Activated naive CD4-positive, alpha-beta T cell treated with anti-CD3 and anti-CD28 coated beads, Interleukin-2, amount 50 U/mL, for 16 hours (primary cell): ENCODE measurements at places on chromosomes 16 and 17.
A peak's percentile ranks its signal among the peaks of the same experiment; 100 is the strongest.

GRCh38 chr16:24189941-24190340, 66.2 kb upstream of the CACNG3 start:
- DNase-seq: no peak

DNA sequence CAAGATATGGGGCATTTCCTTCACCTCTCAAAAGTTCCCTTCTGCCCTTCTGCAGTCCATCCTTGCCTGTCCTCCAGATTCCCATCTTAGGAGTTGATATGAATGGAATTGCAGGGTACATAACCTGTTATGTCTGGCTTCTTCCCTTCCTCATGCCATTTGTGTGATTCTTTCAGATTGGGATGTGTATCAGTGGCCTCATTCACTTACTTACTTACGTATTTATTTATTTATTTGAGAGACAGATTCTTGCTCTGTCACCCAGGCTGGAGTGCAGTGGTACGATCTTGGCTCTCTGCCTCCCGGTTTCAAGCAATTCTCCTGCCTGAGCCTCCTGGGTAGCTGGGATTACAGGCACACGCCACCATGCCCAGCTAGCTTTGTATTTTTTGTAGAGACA, 6.2 kb upstream of the TMEM94 start:
- DNase-seq: no peak

GRCh38 chr17:29838961-29839360, 91.1 kb downstream of the SSH2 start:
- no peak for DNase-seq

DNA sequence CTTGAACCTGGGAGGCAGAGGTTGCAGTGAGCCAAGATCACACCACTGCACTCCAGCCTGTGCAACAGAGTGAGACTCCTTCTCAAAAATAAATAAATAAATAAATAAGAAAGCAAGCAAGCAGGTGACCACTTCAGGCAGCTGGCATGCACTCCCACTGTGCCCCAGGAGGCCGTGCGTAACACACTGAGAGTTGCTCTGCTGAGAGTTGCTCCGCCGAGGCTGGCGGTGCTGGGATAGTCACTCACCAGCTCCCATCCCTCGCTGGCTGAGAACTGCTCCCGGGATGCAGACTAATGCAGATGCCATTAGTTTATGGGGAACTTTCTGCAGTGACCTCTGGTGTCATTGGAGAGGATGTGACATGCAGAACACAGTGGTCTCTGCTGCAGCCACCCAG, 105.7 kb upstream of the PLCG2 start:
- DNase-seq: no peak

- no peak for DNase-seq
Observed at GRCh38 chr16:14640538-14640937, 7.8 kb downstream of the BFAR start.

- peak; percentile 8 for DNase-seq
Observed at GRCh38 chr17:146983-147761, 9.8 kb downstream of the SCGB1C2 start.

- no peak for DNase-seq
Observed at GRCh38 chr17:70813355-70813930, 644.1 kb downstream of the KCNJ2 start.

- DNase-seq: no peak
Observed at GRCh38 chr16:6732166-6732565, 600.5 kb upstream of the RBFOX1 start.

DNA sequence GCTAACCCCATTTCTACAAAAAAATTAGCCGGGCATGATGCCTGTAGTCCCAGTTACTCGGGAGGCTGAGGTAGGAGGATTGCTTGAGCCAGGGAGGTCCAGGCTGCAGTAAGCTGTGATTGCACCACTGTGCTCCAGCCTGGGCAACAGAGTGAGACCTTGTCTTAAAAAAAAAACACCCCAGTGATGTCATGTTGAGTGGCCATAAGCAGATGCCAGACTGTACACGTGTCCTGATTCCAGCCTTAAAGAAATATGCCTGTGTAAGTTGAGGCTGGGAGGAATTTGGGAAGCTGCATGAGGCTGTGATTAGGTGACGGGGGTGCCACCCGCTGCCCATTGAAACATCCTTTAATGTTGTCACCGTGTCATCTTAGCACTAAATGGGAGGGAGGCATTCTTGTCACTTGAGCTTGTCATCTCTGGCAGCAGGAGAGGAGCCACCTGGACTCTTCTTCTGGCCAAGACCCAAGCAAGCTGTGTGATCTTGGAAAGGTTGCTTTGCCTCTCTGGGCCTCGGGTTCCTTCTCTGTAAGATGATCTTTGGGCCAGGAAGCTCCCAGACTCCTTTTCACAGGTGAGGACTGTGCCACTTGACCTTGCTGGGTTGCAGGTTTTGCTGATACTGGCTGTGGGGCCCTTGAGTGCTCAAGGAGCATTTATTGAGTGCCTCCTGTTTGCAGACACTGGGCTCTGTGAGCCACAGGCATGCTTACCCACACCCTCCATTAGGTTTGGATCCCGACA, 98.3 kb upstream of the CIBAR2 start:
- DNase-seq: no peak

GRCh38 chr16:14098081-14098480, 27.0 kb downstream of the MRTFB start:
- no peak for DNase-seq

DNA sequence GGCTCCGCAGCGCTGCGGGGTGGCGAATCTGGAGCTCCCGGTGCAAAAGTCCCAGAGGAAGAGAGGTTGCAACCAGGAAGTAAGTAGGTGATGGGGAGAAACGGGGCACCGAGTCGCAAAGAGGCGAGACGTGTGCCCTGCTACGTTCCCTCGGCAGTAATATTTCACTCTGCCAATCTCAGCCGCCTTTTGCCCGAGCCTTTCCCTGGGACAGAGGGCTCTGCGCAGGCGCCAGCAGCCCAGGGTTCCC, at the start of gene NR1D1:
NR1D1 (minus strand) TSS at position 171 of the 250 bp plus-strand sequence. CDS start 495 bp downstream, outside the sequence.
- DNase-seq: no peak

DNA sequence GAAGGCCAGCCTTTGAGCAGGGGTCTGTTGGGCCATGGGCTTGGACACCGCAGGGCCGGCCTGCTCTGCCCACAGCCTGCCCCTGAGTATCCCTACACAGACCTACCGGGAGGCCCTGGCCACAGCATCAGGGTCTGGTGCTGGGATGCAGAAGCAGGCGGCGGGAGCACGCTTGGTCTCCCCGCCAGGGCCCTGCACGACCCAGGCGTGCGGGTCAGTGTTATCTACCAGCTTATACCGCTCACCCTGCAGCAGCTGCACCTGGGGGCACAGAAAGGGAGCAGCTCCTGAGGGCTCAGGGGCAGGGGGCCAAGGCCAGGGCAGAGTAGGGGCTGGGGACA, 8.8 kb downstream of the EVPL start:
- DNase-seq: no peak

DNA sequence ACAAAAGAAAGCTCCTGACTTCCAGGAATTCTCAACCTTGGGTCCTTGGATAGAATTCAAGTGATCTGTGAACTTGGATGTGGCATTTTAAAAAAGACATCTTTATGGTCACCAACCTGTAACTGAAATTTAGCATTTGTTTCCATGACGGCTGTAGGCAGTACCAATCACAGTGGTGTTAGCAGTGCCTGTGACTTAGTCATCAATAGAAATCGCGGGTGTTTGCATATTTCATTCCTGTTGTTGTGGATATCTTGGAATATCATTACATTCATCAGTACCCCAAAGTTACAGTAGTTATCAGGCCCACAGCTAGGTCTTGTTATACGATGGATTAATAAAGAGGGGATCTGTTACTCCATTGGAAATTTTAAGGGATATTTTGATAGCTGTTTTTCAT, 81.6 kb downstream of the CMIP start:
- DNase-seq: no peak

- no peak for DNase-seq
Observed at GRCh38 chr17:31888124-31888523, 13.4 kb downstream of the UTP6 start.

DNA sequence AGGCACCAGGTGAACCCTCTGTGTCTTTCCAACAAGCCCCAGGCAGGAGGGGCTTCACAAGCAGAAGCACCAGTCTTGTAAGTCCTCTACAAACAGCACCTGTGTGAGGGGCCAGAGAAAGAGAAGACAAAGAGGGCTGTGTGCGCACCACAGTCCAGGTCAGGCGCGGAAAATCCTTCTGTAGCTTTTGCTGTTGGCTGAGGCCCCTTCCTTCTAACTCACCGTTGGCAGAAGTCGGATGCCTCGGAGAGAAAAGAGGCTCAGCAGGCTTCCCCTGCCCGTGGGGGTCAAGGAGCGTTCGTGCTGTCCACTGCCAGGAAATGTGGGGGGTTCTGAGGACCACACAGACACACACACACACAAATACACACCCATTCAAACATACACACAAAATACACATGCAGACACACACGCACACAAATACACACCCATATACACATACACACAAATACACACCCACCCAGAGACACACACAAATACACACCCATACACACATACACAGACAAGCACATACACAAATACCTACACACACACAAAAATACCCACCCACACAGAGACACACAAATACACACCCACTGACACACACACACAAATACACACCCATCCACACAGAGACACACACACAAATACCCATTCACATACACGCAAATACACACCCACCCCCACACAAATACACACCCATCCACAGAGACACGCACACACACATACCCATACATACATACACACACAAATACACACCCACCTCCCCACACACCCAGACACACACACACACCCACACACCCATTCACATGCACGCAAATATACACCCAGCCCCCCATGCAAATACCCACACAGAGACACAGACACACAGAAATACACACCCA, 6.8 kb downstream of the ZG16B start:
- no peak for DNase-seq

DNA sequence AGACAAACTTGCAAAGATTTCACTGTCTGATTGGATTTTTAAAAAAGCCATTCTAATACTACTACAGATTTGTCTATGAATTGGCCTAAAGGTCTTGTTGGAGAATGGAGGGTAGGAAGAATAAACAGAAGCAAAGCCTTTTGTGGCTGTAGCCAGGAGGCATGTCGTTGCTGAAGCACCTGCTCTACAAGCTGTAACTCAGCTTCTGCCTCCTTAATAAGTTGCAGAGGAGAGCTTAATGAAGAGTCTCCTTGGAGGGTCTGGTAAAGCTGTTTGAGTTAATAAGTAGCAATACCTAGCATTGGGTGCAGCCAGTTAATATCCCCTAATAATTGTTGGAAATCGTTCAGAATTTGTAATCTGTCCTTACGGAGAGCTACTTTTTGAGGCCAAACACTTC, 10.0 kb upstream of the ZNF689 start:
- DNase-seq: no peak
